ENCODE measurements at places on chromosomes 5 and 9.

DNA sequence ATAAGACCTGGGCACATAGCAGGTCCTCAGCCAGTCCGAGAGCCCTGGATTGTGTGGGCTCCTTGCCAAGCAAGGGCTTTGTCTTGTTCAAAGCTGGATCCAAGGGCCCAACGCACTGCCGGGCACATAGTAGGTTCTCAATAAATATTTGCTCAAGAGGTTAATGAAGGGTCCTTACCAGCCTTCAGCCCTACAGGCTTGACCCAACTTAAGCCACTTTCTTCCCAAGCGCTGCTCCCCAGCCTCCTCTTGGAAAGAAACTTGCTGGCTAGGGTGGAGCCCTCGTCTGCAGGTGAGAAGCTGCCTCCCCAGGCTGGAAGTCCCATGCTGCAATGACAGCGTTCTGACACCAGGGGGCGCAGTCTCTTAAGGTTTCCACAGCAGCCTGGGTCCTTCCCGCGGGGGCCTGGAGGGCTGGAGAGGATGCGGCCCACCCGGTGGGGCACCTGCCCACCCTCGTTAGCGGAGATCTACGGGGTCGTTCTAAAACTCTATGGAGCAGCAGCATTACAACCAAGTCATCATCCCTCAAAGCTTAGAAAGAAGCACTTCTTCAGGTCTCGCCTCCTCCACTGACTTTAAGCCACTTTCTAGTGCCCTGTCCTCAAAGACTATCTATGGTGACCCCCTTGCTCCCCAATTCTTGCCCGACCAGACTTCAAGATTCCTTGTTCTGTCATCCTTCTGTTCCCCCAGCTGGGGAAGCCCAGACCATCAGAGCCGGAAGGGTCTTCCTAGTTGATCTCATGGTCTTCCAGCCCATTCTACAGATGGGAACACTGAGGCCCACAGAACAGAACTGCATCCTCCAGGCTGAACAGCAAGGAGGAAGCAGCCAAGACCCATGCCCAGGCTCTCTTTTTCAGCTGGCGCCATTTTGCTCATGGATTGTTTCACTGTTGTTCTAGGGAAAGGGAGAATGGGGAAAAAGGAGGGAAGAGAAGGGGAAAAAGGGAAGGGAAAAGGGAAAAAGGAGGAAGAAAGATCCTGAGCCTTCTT lies 115.4 kb downstream of the LHX2 start:
- DNase-seq = peak; percentile 93

- DNase-seq = no peak
Measured at GRCh38 chr5:137220523-137220927, 278.6 kb downstream of the SPOCK1 start.

DNA sequence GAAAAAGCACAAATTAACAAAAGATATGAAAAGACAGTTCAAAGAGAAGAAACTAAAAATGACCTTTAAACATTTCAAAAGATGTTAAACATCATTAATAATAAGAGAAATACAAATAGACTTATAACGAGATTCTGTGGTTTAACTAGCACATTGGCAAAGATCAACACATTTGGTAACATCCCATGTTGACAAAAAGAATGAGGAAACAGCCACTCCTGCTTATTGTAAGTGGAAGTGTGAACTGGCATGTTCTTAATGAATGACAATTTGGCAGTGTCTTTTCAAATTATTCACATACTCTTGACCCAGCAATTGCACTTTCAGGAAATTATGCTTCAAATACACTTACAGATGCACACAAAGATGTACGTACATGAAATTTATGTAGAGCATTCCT lies 176.3 kb downstream of the TLE1 start:
- no peak for DNase-seq

DNA sequence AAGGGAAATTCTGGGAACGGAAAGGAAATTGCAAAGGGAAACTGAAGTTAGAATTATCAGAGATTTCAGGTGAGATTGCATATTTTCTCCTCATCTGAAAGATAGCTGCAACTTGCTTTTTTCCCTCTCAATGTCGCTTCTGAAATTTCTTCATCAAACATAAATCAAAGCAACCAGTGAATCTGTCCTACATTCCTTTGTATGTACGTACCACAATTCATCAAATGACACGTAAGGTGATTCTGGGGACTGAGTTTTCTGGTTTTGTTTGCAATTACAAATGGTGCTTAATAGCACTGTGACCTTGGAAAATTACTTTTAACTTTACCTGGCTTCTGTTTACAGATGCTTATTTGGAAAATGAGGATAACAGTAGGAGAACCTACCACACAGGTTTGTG lies 21.9 kb upstream of the CNOT6 start:
- DNase-seq = no peak

- DNase-seq = no peak
Measured at GRCh38 chr9:126058011-126058531, 268.6 kb upstream of the MVB12B start.

DNA sequence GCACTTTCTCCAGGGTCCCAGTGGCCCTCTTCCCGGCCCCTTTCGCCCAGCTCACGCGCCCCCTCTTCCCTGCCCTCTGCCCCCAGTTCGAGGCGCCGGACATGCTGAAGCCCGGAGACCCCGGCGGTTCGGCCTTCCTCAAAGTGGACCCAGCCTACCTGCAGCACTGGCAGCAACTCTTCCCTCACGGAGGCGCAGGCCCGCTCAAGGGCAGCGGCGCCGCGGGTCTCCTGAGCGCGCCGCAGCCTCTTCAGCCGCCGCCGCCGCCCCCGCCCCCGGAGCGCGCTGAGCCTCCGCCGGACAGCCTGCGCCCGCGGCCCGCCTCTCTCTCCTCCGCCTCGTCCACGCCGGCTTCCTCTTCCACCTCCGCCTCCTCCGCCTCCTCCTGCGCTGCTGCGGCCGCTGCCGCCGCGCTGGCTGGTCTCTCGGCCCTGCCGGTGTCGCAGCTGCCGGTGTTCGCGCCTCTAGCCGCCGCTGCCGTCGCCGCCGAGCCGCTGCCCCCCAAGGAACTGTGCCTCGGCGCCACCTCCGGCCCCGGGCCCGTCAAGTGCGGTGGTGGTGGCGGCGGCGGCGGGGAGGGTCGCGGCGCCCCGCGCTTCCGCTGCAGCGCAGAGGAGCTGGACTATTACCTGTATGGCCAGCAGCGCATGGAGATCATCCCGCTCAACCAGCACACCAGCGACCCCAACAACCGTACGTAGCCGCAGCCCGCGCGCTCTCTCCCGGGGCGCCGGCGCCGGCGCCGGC lies 1.0 kb downstream of the PRDM6 start:
- no peak for DNase-seq

DNA sequence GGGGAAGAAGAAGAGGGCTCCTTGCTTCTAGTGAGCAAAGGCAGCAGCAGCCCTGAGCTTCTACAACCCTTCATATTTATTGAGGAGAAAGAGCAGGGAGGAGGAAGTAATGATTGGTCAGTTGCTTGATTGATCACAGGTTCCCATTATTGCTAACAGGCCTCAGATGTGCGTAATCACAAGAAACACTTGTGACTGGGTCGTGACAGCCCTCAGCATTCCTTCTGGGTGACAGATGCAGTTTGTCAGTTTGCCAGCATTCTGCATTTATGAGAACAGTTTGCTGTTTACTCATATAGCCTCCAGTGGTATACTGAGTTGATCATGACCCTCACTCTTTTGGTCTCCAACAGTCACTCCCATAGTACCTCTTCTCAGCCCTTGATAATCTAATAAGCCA lies 111.5 kb upstream of the TNC start:
- no peak for DNase-seq

DNA sequence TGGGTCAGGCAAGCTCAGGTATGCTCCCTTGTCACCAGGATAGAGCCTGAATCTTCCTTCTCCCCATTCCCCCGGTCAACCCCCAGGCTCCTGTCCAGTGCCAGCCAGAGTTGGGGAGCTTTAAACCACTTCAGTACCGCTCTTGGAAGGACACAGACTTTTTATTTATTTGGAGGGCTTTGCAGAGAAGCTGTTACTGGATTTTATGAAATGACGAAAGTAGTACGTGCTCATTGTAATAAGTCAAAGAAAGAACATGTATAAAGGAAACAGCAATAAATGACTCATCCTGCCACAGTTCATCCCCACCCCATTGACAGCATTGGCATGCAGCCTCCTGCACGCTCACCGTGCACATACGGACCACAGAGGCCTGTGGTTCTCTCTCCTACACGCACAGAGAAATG lies 230.3 kb downstream of the AUH start:
- no peak for DNase-seq

DNA sequence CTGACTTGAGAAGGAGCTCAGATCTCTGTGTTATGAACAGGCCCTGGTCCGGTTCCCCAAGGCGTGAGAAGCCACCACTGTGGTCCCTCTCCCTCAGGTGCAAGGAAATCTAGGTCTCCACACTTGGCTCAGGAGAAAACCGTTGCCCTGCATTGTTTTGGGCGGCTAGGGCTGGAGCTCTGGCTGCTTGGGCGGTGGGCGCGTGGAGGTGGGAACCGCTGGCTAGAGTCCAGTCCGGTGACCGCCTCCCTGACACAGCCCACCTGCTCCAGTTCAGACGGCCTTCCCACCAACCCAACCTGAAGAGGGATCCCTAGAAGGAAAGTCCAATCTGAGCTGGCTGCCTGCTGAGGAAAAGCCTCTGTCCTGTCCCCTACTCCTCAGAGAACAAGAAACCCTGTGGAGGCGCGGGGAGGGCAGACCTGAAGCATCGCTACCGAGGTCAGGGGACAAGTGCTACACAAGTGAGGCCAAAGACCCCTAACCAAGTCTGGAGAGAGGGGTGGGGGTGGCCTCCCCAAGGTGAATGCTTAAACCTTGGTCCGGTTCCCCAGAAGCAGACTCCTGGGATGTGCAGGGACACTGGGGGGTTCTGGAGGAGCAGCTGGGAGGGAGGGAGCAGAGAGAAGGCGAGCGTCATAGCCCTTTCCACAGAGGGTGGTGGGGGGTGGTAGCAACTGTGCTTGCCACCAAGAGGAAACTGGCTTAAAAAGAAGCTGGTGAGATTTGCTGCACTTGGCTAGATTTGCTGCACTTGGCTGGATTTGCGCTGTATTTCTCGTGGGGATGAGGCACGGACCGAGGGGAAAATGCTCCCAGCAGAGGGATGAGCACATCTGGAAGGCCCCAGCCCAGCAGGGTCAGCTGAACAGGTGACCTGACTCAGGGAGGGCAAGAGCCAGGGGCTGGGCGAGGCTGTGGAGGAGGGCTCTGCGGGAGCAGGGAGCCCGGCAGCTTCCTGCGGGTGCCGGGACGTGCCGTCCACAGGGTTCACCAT lies 65.2 kb downstream of the RAPGEF1 start:
- peak; percentile 78 for DNase-seq

DNA sequence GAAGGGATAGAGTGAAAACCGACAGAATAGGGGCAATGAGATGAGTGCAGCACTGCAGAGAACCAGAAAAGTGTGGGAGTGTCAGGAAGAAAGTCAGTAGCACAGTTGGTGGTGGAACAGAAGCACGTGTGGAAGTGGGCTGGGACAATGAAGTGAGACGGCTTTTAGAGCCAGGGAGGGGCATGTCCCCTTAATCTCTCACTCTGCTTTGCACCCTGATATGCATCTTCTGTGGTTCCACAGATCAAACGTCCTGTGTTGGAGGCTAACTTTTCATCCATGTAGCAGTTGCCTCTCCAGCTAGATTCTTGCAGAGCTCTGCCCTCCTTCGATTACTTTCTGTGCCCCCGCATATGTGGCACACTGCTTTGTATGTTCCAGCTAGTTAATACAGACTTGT lies 163.6 kb downstream of the DOCK8 start:
- no peak for DNase-seq

DNA sequence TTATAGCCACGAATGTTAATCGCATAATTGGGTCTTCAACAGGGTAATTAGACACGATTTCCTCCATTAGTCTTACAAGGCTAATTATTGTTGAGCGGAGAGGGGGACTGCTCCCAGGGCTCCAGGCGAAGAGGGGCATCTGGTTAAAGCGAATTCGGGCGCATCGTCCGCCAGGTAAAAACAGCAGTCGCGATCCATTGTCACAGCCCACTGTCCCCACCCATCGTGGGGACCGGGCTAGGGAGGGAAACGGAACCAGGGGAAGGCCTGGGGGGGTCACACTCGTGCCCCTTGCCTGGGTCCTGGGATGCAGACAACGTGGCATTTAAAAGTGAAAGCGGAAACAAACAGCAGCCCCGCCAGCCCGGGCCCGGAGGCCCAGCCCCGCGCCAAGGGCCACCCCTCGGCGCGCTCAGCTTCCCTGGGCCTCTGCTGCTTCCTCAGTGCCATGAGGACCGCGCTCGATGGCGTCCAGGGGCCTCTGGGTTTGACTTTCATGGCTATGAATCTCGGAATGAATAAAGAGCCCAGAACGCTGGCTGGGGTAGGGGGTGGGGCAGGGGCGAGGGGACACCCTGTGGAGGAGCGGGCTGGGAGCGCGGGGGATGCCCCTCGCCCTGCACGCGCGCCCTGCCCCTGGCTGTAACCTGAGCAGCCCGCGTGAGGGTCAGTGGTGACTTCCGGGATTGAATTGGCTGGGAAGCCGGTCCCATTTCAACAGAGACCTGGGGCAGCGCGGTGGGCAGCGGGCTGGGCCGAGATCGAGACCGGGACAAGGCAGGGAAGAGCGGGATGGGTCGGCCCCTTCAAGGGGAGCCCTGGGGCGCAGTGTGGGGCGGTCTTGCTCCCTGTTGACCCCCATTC lies 99.9 kb downstream of the GTF3C4 start:
- peak; percentile 93 for DNase-seq

- DNase-seq = no peak
Measured at GRCh38 chr5:123718238-123718637, 206.3 kb downstream of the CSNK1G3 start.
